ENCODE measurements at places on chromosomes 11 and 22. TPM values are rescaled to one million over a fixed set of nuclear protein-coding genes. Genes with fewer than 3 reads are reported as not detected.

DNA sequence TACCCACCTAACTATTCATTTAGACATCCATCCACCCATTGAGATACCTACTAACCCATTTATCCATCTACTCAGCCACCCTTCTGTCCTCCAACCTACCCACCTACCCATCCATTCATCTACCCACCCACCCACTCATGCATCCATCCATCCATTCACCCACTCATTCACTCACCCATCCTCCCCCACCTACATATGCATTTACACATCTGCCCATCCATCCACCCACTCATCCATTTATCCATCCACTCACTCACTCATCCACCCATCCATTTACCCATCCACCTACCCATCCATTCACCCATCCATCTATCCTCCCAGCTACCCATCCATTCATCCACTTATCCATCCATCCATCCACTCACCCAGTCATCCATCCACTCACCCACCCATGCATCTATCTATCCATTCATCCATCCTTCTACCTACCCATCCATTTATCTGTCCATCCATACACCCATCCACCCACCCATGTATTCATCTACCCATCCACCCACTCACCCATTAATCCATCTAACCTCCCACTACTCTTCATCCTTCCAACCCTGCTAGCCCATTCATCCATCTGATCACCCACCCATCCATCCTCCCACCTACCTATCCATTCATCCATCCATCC is 378.7 kb downstream of the CTTN start:
- DNase-seq, result no peak

The SLC22A12 gene
- not detected for total RNA-seq

DNA sequence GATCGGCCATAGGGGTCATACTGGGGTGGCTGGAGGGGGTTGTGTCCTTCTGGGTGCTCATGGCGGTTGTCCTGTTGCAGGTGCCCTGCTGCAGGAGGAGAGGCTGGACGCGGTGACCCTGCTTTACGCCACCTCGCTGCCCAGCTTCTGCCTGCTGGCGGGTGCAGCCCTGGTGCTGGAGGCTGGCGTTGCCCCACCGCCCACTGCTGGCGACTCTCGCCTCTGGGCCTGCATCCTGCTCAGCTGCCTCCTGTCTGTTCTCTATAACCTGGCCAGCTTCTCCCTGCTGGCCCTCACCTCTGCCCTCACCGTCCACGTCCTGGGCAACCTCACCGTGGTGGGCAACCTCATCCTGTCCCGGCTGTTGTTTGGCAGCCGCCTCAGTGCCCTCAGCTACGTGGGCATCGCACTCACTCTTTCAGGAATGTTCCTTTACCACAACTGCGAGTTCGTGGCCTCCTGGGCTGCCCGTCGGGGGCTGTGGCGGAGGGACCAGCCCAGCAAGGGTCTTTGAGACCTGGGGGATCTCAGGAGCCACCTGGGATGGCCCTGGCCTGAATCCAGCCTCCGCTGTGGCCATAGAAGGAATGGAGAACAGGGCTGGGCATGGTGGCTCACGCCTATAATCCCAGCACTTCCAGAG is 11.1 kb downstream of the SLC35E4 start:
- no peak for DNase-seq

The SMC1B gene
- total RNA-seq, result not detected

The PATE2 gene
- total RNA-seq, result 0.93 TPM

The DGAT2 gene
- total RNA-seq, result 3.0 TPM

DNA sequence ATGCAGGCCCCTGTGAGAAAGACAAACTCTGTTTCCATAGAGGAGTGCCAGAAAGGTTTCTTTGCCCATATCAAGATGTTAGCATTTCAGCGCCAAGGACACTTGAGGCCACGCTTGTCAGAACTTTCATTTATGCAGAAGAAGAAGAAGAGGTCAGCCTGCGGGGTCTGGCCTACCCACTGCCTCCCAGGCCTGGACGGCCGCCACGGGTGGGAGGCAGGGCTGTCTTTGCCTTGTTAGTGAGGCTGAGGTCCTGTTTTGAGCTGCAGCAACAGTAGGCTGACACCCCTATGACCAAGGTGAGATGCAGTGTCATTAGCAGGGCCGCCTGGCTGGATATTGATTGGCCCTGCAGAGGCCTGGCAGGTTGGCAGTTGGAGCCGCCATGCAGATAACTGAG is 183.9 kb downstream of the GRIK4 start:
- DNase-seq, result no peak

DNA sequence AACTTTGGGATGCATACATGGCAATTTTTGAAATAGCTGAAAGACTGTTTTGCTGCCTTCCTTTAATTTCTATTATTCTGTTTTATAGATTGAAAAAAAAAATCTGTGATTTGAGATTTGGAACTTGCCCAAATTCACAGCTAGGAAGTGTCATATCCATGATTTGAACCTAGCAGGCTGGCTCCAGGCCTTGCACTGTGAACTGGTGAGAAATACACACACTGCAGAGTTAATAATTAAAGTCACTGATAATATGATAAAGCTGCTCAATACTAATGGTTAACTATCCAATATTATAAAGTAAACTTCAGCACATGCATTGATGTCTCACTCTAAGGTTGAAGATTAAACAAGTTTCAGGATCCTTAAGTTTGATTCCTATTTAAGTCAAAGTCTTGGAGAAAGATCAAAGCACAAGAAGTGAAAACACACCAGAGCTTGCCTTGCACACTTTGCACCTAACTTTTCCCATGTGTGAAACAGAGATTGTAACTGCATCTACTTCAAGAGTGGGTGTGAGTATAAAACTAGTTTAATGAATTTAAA is 150.6 kb upstream of the CCDC179 start:
- DNase-seq, result no peak

DNA sequence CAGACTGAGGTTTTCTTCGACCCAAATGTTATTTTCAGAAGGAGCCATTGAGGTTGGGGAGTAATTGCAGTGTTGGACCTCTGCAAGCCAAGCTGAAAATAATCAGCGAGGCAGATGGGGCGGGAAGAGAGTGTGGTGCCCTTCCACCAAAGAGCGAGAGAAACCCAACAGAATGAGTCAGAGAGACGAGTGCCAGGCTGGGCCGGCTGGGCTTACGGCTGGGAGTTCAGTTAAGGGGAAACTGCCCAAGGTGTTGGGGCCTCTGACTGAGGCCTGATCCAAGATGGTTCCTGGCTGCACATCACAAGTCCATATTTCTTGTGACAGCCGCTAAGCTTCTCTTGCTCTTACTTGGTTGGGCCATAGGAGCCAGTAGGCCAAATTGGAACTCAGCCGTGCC is 30.4 kb upstream of the CREB3L1 start:
- no peak for DNase-seq

DNA sequence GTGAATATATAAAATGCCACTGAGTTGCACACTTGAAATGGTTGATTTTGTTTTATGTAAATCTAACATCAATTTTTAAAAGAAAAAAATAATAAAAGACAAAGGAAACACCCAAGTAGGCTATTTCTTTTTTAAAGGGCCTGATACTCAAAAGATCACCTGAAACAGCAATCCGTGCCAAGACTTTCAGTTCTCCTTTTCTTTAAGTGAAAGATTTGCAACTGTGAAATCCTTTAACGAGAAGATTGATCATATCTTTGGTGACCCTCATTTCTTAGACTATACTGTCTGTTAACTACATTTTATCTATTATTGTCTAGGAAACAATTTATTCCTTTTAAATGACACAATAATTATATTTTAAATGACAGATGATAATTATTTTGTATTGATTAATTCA is 1841.5 kb downstream of the LRRC4C start:
- DNase-seq, result no peak

DNA sequence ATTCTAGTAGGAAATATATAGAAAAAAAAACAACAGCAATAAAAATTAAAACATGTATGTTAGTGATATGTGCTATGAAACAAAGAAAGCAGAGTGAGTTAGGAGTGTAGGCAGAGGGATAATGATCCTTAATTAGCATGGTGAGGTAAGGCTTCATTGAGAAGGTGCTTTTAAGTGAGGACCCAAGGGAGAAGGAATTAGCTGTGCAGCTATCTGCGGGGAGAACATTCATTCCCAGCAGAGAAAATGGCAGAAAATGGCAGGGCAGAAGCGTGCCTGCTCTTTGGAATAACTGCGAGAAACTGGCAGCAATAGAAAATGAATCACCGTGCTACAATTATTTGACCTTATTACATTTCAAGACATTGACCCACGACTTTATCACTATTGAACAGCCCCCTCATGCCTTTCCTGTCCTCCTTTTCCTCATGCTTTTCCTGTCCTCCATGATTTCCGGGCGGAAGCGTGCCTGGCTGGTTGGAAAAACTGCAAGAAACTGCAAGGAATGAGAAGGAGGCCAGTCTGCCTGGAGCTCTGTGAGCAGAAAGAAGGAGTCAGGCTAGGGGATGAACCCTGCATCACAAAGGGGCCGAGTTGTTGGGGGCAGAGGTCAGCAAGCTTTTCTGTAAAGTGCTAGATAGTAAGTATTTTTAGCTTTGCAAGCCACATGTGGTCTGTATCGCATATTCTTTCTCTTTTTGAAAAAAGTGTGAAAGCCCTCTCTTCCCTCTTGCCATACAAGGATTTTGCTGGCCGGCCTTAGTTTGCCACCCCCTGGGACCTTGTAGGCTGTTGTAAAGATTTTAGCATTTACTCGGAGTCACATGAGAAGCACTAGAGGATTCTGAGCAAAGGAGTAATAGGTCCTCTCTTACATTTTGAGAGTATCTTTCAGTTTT is 37.1 kb upstream of the SWAP70 start:
- peak; percentile 80 for DNase-seq

The MMP12 gene
- total RNA-seq, result not detected

DNA sequence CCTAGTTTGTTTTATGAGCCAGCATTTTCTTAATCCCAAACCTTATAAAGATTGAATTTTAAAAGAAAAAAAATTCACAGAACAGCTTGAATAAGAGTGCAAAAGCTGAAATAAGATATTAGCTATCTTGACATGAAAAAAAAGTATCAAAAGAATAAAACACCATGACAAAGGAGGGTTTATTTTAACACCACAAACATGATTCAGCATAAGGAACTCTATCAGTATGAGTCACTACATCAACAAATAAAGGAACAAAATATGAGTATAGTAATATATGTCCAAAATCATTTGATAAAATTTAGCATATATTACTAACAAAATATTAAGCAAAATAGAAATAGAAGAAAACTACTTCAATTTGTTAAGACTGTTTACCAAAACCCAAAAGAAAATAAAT is 9.6 kb upstream of the LMO1 start:
- no peak for DNase-seq

The CSF2RB gene
- 3.6 TPM for total RNA-seq

The MUC2 gene
- not detected for total RNA-seq

DNA sequence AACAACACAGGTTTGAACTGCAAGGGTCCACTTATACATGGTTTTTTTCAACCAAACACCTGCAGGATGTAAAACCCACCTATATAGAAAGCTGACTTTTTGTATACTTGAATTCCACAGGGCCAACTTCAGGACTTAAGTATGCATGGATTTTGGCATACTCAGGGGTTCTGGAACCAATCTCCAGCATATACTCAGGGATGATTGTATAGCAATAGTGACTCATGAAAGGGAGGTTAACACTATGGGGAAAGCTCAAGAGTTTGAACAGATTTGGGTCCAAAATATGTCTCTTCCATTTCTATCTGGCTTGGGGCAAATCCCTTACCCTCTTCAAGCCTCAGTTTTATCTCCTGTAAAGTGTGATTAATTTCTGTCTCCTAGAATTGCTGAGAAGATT is 94.9 kb downstream of the MICAL2 start:
- DNase-seq, result no peak

GRCh38 chr11:112177589-112177988 is 2.3 kb downstream of the BCO2 start:
- DNase-seq, result no peak

The CARD18 gene
- not detected for total RNA-seq

DNA sequence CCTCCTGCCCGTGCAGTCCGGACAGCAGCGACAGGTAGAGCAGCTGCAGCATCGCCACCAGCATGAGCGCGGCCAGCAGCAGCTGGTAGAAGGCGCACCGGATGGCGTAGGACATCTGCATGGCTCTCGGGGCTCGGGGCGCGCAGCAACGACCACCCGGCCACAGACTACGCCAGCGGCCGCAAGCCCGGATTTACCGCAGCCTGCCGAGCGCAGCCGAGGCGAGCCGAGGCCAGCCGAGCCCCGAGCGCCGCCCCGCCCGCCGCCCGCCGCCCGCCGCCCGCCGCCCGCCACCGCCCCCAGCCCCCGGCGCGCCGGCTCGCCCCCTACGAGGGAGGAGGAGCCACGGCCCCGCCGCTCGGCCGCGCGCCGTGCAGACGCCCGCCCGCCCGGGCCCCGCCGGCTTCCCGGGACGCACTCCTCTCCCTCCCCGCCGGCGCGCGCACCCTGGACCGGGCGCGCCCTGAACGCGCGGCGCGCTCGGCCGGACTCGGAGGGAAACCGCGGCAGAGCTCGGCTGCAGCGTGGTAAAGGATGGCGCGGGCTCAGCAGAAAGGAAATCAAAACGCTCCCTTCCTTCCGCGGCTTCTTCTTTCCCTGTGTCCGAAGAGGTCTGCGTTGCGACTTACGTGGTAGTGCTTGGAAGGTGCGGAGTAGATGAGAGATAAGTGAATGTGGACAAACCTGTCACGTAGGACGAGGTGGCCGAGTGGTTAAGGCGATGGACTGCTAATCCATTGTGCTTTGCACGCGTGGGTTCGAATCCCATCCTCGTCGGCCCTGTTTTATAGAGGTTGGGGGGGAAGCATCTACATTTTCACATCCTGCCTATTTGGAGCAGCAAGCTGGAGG is at the start of gene B4GAT1:
Gene B4GAT1 (minus strand): TSS at position 205 of the 852 bp plus-strand sequence. CDS start 84 bp downstream, at position 121.
- peak; percentile 82 for DNase-seq

The ART1 gene
- not detected for total RNA-seq

DNA sequence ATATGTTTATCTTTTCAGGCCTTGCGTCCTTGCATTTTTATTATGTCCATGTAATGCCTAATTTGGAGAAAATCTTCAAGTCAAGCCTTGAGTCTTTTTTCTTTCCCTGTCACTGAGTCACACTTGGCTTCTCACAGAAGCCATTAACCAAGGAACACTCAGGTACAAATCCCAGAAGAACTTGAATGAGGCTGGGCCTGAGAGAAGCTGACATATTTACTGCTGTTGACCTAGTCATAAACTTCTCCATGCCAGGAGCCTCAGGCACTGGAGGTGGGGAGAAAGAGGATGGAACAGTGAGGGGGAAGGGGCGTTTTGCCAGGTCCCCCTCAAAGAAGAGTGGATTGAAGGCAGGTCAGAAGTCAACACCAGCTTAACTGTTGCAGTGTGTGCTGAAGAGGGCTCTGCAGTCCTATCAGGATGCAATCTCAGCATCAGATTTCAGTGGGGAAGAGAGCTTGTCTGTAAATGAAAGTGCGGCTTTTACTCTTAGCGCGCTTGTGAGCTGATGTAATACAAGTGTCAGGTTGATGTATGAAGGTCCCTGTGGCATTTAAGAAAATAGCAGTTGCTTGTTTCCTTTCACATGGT is 526.0 kb downstream of the ETS1 start:
- DNase-seq, result no peak

- peak; percentile 55 for DNase-seq
Observed at GRCh38 chr11:58573451-58574104, 2.1 kb downstream of the LPXN start.

Data from glomerular endothelial cell (primary cell).